CD4-positive, alpha-beta T cell treated with Interleukin-10 for 1 hour (primary cell): ENCODE measurements at places on chromosomes 5 and 9.

- no peak for DNase-seq
Measured at GRCh38 chr9:69175486-69175885, 1.4 kb downstream of the TJP2 start.

DNA sequence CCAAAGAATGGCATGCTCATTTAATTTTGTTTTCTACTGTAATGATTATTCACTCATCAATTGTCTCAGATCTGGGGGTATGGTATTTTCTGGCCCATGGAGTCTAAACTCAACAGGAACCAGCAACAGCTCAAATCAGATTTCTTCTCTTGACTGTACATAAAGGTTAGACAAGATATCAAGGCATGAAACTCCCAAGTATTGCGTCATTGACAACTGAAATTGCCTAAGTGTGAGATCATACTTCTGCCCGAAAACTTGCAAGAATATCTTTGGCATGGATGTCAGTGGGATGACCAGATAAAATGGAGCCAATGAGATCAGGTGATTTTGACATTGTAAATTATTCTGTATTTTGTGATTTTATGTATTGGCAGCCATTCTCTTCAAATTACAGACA lies 141.7 kb upstream of the STK32A start:
- no peak for DNase-seq

DNA sequence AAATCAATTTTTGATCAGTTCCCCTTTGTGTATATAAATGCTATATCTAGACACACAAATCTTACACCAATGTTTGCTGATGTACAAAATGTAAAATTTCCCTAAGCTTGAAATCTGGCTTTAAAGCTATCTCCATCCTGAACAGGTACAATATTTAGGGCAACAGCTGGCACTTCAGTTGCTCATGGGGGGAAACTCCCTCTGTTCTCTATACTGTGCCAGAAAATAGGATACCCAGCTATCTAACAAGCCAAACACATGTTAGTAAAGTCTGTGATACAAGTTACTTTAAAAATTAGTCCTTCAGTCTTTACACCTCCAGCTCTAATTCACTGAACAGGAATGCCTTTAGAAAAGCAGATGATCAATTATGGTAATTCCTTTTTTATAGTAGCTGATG lies 191.8 kb downstream of the SLF1 start:
- no peak for DNase-seq

GRCh38 chr5:143521846-143522400 lies 118.4 kb upstream of the NR3C1 start:
- DNase-seq = no peak

DNA sequence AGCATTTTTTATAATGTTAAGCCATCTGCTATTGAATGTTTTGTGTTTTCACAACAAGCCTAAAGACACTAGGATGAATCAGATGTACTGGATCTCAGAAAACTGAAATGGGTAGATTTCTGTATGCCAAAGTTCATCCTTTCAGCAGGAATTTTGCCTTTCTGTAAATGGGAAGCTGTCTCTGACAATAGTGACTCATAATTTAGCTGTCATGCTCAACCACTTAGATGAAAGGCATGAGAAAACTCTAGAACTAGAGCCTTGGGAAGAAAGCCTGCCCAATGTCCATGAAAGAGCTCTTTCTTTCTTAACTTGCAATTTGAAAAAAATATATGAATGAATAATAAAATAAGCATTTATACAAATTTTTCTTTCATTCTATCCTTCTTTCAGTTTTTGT lies 616.0 kb upstream of the EDIL3 start:
- DNase-seq = no peak

DNA sequence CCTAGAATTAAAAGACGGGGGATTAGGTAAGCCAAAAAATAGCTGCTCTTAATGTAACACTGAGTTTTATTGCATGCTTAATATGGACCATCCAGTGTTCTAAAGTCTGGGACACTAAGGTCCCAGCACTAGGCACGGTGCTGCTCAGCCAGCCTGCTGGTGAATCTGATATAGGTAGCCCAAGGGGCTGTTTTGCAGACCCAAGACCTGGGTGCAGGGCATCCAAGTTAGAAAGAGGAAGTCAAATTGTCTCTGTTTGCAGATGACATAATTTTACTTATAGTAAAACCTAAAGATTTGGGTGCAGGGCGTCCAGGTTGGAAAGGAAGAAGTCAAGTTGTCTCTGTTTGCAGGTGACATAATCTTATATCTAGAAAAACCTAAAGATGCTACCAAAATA lies 17.8 kb downstream of the IFNA5 start:
- DNase-seq = no peak

DNA sequence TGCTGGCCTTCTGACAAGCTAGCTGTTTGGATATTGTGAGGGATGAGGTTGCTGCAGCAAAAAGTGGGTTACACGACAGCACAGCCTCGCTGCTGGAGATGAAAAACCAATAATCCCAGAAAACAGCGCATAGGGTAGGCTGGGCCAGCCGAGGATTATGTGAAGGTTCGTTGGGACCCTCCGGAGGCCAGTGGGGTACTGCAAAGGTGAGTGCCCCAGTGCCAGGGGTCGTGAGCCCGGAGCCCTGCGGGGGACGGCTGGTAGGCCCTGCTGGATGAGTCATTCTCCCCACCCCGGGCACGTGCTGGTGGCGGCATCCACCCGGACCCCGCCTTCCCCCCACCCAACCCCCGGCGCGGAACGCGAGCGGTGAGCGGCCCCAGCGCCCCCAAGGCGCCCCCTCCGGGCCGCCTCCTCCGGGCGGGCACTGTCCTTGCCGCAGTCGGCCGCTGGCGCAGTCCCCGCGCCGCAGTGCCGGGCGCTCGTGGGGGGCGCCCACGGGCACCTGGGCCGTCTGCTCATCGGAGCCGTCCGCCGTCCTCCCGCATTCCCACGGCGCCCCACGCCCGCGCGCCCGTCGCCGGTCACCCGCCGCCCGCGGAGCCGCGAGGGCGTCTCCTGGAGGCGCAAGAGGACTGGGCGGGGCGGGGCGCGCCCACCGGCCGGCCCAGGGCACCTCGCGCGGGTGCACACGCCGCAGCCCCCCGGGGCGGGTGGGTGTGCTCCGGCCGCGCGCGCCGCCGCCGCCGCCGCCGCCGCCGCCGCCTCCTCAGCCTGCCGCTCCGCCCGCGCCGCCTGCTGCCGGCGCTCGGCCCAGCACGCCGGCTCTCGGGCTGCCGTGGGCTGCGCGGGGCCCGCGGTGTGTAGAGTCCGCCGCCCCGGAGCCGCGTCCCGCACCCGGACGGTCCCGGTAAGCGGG lies at the start of gene PHF24:
Gene PHF24 (plus strand): TSS at position 794 of the 919 bp plus-strand sequence. CDS start 13,014 bp downstream, outside the sequence.
- peak; percentile 12 for DNase-seq
